ENCODE measurements at places on chromosomes 12 and 14.

DNA sequence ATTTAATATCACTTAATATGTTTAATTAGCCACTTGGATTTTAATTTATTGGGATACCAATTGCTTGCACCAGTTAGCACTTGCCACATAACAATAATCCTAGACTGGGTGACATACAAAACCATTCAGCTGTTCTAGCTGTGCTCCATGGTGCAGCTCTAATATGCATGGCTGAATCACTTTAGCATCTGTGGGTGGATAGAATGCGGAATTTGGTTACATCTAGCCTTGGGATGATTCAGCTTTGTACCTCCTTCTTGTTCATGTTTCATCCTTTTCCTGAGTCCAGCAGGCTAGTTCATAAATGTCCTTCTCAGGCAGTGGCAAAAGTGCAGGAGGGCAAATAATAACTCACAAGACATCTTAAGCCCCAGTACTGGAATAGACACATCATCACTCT is 1263.0 kb downstream of the LRFN5 start:
- no peak for DNase-seq

DNA sequence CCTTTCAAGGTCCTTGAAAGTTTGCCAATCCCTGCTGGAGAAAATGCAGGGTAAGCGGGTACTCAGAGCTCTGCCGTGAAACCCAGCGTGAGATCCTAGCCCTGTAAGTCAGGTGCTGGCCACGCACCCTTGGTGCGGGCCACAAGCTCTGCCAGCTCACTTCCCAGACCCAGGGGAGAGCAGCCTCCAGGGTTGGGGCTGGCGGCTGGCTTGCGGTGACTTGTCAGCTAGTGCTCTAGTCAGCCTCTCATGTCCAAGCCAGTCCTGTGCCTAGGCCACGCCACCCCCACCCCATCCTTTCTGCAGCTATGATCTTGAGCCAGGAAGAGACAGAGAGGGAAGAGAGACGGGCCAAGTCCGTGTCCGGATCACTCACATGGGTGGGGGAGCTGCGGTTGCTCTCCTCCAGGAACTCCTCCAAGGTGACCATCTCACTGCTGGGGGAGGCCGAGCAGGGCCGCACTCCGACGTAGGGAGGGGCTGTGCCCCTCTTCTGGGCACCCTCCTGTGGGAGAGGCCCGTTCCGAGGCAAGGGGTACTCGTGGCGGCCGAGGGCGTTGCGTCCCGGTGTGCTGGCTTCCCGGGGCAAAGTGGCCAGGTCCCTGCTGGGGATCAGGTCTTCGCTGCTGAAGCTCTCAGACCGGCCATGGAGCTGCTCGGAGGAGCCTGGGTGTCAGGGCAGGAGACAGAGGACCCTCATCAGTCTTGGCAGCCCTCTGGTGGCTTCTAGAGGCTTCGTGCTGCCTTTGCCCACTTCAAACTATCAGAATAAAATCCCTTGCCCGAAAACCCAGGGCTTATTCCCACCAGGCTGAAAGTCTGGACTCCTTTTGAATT is 33.3 kb upstream of the GPR68 start:
- DNase-seq, result no peak

DNA sequence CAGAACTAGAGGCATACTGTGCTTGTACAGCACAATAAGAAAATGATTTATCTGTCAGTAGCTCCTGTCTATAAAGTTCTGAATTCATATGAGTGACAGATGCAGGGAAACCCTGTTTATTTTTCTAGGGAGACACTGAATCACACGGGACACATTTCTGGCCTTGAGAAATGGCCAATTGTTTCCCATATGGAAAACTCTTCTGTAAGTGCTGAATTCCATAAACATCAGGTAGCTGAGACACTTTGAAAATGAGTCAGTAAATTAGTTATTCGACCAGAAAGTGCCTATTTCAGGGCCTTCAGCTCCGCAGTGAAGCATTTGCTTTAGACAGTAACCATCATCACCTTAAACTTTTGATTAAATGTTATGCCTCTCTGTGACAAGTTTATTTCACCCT is 184.4 kb downstream of the TMEM132D start:
- DNase-seq, result no peak

DNA sequence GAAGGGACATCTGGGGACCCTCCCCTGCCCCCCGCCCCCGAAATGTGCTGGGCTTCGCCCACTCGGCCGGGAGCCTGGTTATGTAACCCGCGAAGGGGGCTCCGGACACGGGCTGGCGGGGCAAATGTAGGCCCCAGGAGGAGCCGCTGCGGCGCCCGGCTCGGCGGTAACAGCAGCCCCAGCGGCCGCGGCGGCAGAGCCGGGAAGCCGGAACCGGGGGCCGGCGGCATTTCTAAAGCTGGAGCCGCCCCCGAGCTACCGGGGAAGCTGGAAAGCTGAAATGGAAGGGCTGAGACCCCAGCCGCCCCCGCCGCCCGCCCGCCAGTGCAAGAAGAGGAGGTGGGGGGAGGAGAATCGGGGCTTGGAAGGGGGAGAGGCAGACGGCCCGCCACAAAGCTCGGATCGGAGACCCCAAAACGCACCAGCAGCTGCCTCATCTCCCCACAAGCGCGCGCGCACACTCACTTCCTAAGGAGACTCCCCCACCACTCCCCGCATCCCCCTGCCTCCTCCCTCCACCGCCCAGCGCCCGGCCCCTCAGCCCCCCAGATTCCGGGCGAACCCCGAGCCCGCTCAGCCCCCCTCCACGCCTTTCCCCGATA is 1.5 kb downstream of the KDM2B start:
- no peak for DNase-seq

DNA sequence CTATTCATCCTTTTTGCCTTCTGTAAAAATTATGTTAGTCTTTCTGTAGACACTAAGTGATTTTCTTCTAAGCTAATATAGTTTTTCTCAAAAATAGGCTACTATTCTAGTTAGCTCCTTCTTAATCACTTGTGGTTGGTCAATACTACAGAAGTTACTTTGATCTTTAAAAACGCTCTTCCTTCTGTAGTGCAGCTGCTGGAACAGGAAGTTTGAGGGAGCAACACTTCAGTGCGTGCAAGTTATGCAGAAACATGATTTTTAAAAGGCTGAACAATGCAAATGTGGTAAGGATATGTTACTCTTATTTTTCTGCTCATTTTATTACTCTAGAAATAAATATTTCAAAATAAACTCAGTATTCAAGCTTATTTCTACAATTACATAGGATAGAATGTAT is 11.1 kb upstream of the RERGL start:
- no peak for DNase-seq

Measured in NCI-H774 (cell line).